ENCODE measurements at places on chromosomes 7 and 10. TPM values are rescaled to one million over a fixed set of nuclear protein-coding genes. Genes with fewer than 3 reads are reported as not detected.

SRRM3 gene
- total RNA-seq: not detected

- DNase-seq: no peak
Measured at GRCh38 chr7:17274551-17275245, 23.8 kb upstream of the AHR start.

DNA sequence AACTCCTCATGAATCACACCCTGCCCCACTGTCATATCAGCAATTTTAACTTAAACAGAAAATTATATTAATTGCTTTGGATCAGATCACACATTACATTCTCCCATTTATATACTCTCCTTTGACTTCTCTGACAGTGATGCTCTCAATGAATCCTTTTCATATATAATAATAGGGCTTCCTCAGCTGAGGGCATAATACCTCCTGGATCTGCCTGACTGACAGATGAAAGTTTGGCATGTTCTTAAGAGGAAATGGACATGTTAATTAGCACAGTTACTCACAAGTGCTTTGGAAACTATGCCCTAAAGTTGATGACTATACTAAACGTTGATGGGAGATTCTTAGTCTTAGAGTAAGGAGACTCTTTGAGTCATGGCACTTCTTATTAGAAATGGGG, 478.2 kb upstream of the LRRN3 start:
- no peak for DNase-seq

GRCh38 chr7:2611922-2612321, 19.9 kb upstream of the TTYH3 start:
- no peak for DNase-seq

DNA sequence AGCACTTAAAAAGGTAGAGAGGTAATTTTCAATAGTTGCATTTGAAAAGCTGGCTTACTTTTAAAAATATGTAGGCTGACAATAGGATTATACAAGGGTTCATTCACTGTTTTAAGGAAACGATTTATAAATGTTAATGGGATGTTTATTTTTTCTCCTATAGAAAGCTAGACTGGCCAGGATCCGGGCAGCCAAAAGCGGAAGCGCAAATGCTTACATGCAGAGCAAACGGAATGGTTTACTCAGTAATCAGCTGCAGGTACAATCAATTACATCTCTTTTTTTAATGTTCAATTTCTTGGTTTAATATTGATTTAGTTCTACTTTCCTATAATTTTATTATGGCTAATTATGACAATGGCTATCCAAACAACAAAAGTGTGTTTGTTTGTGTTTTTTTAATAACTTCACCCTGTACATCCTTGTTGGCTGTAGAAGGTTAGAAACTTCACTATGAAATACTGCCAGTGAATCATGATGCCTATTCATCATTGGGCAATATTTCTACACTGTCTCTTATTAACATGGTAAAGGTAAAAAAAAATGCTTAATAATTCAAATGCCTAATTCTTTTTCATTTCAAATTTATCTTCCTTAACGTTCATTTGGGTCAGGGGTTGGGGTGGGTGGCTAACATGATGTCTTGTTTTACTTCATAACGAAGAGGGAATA, 116.4 kb downstream of the TSPAN12 start:
- DNase-seq: no peak
